NCI-H2107 (cell line): ENCODE measurements at places on chromosomes 12 and 14.

- no peak for DNase-seq
These were observed 39.2 kb upstream of the PLXNC1 start for GRCh38 chr12:94109160-94109559.

- no peak for DNase-seq
These were observed 70.7 kb upstream of the GALNT9 start for GRCh38 chr12:132400011-132400641.

- DNase-seq: no peak
These were observed 30.6 kb upstream of the GALNT9 start for GRCh38 chr12:132359971-132360370.

DNA sequence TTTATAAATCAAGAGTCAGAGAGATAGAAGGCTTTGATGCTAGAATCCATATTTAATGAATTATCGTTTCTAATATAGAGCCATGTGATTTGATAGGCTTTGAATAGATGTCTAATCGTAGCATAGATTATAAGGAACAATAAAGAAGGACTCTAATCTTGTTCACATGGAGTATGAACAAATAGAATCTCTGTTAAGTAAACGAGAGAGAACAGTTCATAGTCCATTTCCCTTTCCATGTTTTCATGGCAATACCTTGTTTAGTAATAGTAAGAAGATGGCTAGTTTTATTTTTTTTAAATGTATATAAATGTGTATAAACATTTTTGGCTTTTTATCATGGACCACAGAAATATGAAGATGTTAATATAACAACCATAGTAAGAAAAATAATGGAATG, 32.3 kb upstream of the RAD51AP1 start:
- no peak for DNase-seq

GRCh38 chr14:70392676-70393075, 24.2 kb downstream of the SYNJ2BP start:
- no peak for DNase-seq

- no peak for DNase-seq
These were observed 38.2 kb downstream of the RAD52 start for GRCh38 chr12:911191-911826.

GRCh38 chr12:93425736-93426411, 15.9 kb downstream of the UBE2N start:
- no peak for DNase-seq

DNA sequence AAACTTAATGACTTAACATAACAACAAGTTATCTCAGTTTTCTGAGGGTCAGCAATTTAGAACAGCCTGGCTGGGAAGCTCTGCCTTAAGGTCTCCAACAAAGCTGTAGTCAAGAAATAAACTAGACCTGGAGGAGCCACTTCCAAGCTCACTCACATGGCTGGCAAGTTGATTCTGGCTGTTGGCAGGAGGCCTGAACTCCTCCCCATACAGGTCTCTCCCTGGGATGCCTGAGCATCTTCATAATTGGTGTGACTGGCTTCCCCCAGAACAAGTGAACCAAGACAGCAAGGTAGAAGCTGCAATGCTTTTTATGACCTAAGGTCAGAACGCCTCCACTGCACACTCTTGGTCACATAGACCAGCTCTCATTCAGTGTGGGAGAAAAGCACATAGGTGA, 128.3 kb downstream of the SAMD4A start:
- no peak for DNase-seq
